ENCODE measurements at places on chromosomes 12 and 14. TPM values are rescaled to one million over a fixed set of nuclear protein-coding genes. Genes with fewer than 3 reads are reported as not detected.

The KRT85 gene
- not detected for total RNA-seq

The IL22 gene
- total RNA-seq = not detected

The PTPRO gene
- total RNA-seq = 283 TPM

The NELL2 gene
- 1,558 TPM for total RNA-seq

The DCD gene
- total RNA-seq = not detected

The PYGL gene
- total RNA-seq = 11.0 TPM

The CLEC4A gene
- 3.8 TPM for total RNA-seq

The TAS2R8 gene
- 2.5 TPM for total RNA-seq

The NEK9 gene
- total RNA-seq = 49.5 TPM

The KRT83 gene
- total RNA-seq = not detected

The ZFP36L1 gene
- total RNA-seq = 19.1 TPM

The SLCO1C1 gene
- total RNA-seq = 24.4 TPM

The TCTN2 gene
- 33.5 TPM for total RNA-seq

The HOXC10 gene
- total RNA-seq = not detected

The ATG101 gene
- 22.2 TPM for total RNA-seq

The TAS2R46 gene
- total RNA-seq = 14.4 TPM

The CRADD gene
- 23.2 TPM for total RNA-seq

The SERPINA5 gene
- not detected for total RNA-seq

The PCNX1 gene
- total RNA-seq = 210 TPM

The ABCD2 gene
- 18.8 TPM for total RNA-seq

The GPHB5 gene
- not detected for total RNA-seq

The TMEM63C gene
- total RNA-seq = 21.6 TPM

The OVCH1 gene
- 2.5 TPM for total RNA-seq

The SERPINA10 gene
- total RNA-seq = not detected

The HPD gene
- total RNA-seq = not detected

The B4GALNT3 gene
- total RNA-seq = 4.7 TPM

The PAH gene
- total RNA-seq = not detected

The MRPS35 gene
- 46.0 TPM for total RNA-seq

The GLIPR1L1 gene
- total RNA-seq = not detected

The TROAP gene
- 2.8 TPM for total RNA-seq

The PLBD1 gene
- total RNA-seq = 0.94 TPM

The MAP3K9 gene
- total RNA-seq = 26.3 TPM

The FCF1 gene
- total RNA-seq = 21.0 TPM

Data from parietal lobe (tissue), 2 donors.